Activated T-cell treated with anti-CD3 and anti-CD28 coated beads for 1 hour (primary cell): ENCODE measurements at places on chromosomes 2 and 18.

GRCh38 chr2:238631491-238632180 lies 204.9 kb downstream of the ASB1 start:
- no peak for DNase-seq

GRCh38 chr2:120209427-120210269 lies 13.6 kb downstream of the TMEM185B start:
- no peak for DNase-seq

DNA sequence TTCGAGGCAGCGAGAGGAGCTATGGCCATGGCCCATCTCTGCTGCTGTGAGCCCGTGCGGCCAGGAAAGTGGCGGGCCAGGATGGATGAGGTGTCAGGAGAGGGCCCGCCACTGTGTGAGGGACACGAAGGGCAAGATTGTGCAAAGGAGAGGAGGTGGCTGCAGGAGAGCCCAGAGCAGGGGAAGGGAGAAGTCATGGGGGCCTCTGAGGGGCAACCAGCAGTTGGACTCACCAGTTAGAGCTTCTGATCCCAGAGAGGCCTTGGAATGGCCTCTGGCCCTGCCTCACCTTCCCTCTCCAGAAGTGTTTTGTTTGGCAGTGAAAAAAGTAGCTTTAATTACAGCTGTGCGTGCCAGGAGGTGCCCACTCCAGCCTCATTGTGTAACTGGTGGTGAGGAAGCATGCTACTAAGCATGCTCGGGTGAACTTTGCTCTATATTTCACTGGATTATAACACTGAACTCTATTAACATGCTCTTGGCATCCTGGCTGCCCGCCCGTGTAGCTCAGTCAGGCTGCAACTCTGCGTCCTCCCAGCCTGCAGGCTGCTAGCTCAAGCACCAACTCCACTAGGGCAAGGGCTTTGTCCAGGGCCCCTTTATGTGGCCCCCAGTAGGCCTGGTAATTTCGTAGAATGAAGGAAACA lies 34.2 kb downstream of the IMPA2 start:
- no peak for DNase-seq

- no peak for DNase-seq
These were observed 810.2 kb upstream of the LRATD1 start for GRCh38 chr2:13822365-13822764.

GRCh38 chr18:75162978-75163377 lies 46.0 kb downstream of the PTGR3 start:
- DNase-seq, result no peak

DNA sequence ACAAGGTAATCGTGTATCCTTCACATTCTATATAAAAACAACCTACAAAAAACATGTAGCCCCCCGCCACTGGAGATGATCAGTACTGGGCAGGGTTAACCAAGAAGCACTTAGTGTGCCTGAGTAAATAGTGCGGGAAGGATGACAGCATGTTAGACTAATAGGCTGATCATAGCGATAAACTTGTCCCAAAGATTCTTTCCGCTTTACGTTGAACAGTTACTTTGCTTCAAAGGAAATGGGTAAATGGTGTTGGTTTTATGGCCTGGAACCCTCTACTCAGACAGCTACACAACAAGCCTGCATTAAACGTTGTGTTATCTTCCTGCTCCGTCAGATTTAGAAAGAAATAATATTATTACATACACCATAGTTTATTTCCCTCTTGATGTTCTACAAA lies 67.7 kb downstream of the CTAGE1 start:
- DNase-seq, result no peak

DNA sequence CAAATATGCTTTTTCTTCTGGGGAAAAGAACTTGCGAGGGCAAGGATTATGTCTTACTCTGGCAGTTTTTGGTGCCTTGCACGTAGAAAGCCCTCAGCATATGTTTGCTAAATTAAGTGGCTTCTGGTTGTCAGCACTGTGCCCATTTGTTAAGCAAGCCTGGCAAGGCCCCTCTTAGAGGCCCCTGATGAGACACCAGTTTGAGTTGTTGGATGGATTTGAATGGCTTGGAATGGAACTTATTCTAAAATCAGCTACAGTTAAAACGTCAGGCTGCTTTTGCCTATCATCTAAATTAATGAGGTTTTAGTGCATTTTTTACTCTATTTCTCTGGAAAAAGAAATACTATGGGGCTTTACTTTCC lies 28.2 kb downstream of the TMEM182 start:
- DNase-seq, result no peak

- DNase-seq, result no peak
These were observed 232.8 kb downstream of the DYM start for GRCh38 chr18:49227441-49228165.

GRCh38 chr2:218980735-218981389 lies 4.1 kb downstream of the FEV start:
- DNase-seq, result no peak

GRCh38 chr2:174878537-174879147 lies 114.4 kb upstream of the CHRNA1 start:
- no peak for DNase-seq

DNA sequence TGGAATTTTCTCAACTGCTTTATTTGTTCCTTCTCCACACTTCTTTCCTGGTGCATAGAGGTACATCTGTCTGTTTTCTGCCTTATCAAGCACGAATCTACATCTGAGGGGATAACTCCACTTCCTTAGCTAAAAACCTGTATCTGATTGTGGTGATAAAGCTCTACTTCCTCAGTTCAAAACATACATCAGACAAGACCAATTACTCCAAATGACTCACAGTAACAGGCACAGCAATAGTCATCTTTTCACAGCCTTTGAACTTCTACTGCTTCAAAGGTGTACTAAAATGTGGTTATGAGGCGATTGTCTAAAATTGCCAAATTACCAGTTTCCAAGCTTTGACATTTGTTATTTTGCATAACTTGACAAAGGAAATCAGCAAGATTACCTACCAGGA lies 803.6 kb upstream of the ZEB2 start:
- DNase-seq, result no peak

DNA sequence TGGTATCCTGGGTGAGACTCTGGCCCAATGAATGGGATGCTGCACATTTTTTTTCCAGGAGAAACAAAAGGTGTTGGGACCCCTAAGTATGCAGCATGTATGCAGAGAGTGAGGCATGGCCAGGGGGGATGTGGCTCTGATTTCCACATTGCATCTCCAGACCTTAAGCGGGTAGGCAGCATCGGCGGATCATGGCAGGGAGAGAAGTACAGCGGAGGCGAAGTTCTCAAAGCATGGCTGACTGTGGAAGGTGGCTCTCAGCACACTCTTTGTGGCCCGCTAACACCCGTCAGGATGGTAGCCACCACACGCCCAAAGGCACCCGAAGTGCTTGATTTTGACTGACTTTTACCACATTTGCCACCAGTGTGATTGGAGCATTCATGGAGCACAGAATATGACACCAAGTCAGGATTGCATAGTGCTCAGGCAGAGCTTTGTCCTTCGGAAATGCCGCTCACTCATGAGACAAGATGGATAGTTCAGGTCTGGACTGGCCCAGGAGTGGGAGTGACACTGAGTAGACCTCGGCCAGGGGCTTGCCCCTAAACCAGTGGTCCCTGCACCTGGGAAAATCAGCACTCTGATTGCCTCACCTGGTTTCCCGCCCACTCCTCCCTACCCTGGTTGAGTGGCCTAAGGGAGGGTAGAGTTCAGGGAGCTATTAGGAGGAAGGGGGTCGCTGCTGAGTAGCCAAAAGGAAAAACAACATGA lies 14.2 kb downstream of the INPP4A start:
- DNase-seq, result no peak

DNA sequence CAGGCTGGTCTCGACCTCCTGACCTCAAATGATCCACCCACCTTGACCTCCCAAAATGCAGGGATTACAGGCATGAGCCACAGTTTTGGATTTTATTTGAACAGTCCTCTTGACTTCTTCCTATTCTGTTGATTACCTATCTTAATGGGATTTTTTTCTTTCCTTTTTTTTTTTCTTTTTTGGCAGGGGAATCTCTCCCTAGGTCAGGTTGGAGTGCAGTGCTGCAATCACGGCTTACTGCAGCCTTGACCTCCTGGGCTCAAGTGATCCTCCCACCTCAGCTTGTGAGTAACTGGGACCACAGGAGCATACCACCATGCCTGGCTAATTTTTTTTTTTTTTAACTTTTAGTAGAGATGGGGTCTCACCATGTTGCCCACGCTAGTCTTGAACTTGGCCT lies 2.8 kb downstream of the MTHFD2 start:
- DNase-seq, result no peak

DNA sequence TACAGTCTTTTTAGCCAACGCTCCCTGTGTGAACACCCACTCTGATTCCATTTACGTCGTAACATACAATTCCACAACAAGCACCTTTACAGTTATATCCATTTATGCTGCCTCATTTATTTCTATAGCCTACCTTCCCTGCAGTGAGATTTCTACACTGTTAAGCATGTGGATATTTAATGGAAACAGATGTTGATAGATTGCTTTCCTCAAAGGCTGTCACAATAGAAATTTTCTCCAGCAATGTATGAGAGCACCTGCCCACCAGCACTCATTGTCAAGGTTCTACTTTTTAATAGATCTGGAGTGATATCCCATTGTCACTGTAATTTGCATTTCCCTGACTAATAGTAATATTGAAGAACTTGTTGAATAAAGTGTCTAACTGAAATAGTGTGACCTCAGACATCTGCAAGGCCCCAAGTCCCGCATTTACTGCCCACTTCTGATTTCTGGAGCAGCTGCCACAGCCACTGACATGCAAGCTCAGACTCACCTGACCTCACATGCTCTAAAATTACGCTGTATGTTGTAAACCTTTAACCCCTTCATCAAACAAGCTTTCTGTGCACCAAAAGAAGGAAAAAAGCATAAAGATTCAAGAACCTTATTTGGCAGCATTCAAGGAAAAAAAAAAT lies 295.1 kb downstream of the CNTNAP5 start:
- no peak for DNase-seq

GRCh38 chr2:188243381-188243780 lies 48.3 kb upstream of the GULP1 start:
- no peak for DNase-seq

GRCh38 chr2:120609826-120610395 lies 125.8 kb upstream of the GLI2 start:
- DNase-seq, result no peak

DNA sequence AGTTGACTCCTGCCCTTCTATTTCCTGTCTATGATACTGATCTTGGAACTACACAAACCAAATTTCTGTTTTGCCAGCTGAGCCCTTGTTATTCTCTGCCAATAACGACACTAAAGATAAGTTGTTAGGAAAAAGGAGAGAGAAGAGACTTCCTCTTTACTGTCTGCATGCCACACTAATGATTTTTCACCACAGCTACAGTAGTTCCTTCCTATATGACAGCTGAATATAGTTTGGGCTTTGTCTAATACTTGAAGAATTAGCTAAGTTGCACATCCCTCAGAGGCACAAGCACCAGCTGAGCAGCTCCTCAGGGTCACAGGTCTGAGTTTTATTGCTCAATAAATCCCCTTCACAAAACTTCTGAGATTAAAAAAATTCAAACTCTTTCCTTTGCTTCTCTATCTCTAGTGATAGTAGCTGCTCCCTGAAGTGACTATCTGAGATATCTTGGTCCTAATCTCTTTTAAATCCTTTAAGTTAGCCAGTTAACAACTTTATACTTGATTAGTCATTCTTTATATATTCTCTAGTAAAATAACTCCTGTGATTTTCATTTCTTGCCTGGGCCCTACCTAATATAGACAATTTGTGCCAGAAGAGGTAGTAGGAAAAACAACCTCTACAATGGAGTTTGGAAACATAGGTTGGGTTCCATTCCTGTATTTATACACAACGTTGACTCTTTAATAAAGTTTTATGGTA lies 253.0 kb upstream of the CNTNAP5 start:
- DNase-seq, result no peak

GRCh38 chr2:110864731-110865130 lies 132.4 kb downstream of the ACOXL start:
- no peak for DNase-seq

GRCh38 chr18:41227993-41228392 lies 727.0 kb upstream of the PIK3C3 start:
- no peak for DNase-seq

GRCh38 chr18:34787931-34788532 lies 77.9 kb downstream of the DTNA start:
- peak; percentile 8 for DNase-seq

DNA sequence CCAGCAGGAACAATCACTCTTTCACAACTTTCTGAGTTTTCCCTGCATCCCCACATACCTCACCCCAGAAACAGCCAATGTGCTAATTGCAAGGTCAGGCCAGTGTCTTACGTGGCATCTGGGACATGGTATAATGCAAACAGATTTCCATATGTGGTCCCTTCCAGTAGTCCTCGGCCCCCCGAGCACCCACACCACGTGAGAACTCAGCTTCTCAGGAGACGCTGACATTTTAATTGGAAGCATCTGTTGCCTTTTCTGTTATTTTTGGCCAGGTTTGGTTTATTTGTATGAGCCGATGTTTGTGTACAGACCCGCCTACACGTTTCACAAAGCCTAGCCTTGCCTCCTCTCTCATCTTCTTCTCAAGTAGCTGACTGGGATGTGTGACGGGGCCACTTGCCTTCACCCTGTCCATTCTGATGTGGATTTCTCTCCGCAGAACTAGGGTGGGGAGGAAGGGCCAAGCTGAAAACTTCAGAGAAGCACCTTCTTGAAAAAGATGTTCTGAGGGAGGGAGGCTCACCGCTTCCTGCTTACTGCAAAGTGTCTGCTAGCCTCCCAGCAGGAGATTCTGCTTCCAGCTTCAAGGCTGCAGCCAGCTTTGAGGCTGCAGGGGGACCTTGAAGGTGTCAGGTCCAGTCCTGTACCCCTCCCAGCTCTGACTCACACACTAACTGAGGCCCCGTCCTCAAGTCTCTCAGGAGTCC lies 109.6 kb upstream of the SLC14A2 start:
- no peak for DNase-seq

GRCh38 chr2:239596253-239596652 lies 195.4 kb upstream of the HDAC4 start:
- no peak for DNase-seq

DNA sequence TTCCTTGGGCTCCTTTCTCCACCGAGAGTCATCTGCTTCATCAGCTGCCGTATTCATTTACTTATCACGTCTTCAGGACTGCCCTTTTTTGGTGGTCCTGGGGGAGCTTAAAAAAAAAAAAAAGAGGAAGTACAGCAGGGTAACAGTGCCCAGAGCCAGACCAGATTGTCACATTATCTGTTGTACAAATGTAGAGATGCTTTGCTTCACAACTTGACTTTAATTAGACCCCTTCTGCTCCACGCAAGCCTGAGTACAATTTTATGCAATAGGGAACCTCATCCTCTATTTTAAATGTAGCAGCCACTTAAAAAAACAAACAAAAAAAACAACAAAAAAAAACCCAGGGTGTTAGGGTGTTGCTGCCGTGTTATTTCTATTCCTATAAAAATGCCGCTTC lies 128.3 kb downstream of the PRPF40A start:
- no peak for DNase-seq

DNA sequence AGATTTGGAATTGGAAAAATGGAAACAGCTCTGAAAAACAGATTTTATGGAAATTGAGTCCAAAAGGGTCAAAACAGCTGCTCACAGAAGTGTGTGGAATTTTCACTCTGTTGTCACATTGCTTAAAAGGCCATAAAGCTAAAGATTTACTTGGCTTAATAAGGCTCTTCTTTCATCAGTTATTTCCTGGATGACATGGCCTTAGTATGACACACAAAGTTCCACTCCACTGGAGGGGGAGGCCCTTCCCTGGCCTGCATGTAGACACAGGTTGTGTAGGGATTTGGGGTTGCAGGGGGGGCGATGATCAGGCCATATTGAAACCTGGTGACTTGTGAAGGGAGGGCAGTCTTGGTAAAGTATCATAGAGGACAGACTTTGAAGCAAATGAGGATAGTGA lies 34.0 kb downstream of the TMEM185B start:
- DNase-seq, result no peak
